ENCODE measurements at places on chromosomes 1 and 21.

DNA sequence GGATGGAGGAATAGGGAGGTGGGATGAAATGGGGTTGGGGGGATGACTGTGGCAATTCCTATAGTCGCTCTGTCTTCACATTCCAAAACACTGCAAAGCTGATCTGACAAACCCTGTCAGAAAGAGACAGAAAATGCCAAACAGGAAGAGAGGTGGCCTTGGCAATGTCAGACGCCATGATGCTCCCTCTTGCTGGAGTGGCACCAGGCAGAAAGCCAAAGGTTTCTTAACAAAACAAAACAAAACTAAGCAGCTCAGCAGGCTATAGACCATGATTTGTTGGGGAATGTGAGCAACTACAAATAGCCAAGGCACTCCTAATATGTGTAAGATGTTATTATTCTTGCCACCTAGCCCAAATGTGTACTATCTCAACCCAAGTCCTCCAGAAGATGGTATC is 42.9 kb upstream of the PLA2G2C start:
- DNase-seq: no peak

DNA sequence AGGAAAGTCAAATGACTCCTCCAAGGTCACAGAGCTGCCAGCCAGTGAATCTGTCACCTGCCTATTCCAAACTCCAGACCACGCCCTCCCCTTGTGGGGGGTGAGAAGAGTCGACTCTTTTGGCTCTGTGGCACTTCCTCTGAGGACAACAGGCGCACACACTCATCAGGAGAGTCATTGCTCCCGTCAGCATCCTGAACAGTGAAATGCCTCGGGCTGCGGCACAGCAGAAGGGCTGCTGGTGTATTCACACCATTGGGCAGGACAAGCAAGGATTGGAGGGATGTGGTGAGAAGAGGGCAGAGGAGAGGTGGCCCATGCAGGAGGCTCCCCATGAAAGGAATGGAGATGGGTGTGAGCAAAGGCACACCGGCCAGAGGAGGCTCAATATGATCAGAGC is 239.0 kb downstream of the TOMM20 start:
- no peak for DNase-seq

DNA sequence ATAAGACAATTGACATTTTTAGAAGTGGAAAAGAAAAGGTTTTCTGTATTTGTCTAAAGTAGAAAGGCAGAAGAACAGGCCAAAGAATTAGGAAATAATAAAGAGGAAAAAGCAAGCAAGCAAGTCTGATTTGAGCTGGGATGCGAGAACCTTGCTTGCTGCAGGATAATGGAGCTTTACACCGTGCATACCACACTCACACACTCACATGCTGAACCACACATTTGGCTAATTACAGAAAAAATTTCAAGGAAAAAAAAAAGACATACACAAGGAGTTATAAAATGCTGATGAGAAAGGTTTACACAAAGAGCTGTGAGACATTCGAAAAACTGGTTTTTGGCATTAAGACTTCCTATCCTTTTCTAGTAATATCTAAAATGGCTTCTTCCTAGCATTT is 593.9 kb downstream of the KIF26B start:
- no peak for DNase-seq

GRCh38 chr1:209150114-209150513 is 433.4 kb upstream of the CAMK1G start:
- peak; percentile 59 for DNase-seq

- no peak for DNase-seq
Measured at GRCh38 chr1:19064906-19065450, 108.5 kb upstream of the IFFO2 start.

DNA sequence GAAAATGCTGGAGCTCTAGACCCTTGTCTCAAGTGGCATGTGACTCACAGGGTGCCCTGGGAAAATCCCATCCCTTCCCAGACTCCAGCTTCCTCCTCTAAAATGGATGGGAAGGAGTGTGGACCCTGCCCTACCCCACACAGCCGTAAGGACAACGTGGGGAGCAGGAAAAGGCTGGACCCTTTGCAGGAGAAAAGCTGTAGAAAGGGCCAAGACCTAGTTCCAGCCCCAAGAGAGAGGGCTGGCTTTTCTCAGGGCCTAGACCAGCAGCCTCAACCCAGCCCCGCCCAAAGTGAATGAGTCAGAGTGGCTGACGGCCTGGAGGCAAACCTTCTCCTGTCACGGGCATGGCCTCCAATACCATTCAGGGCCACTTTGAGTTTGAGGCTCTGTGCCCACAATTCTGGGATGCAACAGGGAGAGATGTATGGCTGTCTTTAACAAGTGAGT is 1.1 kb downstream of the LAMB3 start:
- peak; percentile 80 for DNase-seq

GRCh38 chr21:44255511-44255981 is 6.2 kb downstream of the DNMT3L start:
- DNase-seq: peak; percentile 11

DNA sequence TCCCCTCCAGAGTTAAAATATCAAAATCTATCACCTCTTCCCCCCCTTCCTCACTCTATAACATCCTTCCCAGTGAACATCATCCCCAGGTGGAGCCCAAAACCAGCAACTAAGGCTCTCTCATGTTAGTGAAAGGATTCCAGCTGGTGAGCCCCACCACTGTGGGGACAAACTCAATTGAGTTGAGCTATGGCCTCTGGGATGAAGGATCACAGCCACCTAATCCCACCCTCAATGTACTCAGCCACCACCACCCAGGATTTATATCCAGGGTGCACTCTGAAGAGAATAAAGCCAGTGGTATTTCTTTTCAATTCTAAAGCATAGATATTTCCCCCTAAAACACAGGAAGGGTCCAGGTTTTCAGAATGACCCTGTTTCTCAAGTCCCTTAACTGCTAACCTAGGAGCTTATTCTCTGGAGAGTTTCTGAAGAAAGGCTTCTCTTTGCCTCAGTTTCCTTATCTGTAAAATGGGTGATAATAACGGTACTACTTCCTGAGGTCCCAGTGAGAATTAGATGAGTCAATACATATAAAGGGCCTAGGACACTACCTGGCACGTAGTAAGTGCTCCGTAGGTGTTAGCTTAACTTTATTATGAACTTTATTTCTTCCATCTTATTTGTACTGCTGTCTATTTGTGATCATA is 15.6 kb upstream of the BOLA1 start:
- no peak for DNase-seq

DNA sequence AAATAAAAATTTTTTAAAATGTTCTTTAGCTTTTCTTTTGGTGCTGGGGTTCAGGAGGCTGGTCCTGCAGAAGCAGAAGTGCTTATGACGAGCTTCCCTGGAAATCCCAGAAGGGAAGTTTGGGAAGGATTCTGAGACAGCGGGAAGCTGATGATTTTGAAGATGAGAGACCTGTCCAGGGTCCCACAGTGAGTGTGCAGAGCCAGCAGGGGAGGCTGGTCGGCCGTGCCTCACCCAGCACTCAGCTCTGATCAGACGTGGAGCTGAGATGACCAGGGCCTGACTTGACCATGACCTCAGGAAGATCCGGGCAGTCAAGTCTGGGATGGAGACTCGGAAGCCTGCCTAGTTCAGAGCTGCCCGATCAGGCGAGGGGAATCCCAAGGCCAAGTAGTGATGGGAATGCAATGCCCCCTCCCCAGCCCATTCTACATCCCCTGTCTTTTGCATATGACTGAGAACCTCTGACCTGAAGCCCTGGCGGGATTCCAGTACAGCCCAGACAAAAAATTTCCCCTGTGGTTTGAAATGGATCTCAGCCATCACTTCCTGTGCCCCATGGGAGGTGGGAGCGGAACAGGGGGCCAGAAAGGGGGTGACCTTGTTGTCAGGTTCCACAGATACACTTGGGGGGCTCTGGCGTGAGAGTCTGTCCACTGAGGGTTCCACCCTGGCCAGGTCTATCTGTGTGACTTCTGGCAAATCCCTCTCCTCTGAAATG is 96.8 kb upstream of the RUNX3 start:
- no peak for DNase-seq

- peak; percentile 84 for DNase-seq
Measured at GRCh38 chr1:240350910-240351331, 259.2 kb downstream of the FMN2 start.

- DNase-seq: peak; percentile 10
Measured at GRCh38 chr1:73839922-73840321, 358.1 kb downstream of the LRRIQ3 start.

- DNase-seq: no peak
Measured at GRCh38 chr1:6805004-6805416, 19.8 kb downstream of the CAMTA1 start.

DNA sequence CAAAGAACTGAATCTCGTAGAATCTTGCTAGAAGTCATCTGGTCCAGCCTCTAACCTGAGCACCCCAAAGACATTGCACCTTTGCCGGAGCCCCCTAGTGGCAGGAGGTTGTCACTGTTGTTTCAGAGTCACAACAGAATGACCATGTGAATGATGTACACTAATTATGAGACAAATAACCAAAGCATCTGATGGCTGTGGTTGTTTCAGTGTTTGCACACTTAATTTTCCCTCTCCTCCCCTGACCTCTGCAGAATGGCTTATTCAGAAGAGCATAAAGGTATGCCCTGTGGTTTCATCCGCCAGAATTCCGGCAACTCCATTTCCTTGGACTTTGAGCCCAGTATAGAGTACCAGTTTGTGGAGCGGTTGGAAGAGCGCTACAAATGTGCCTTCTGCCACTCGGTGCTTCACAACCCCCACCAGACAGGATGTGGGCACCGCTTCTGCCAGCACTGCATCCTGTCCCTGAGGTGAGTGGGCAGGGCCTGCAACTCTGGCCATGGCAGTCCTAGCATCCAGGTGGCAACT is 26.4 kb downstream of the TRAF5 start:
- no peak for DNase-seq

DNA sequence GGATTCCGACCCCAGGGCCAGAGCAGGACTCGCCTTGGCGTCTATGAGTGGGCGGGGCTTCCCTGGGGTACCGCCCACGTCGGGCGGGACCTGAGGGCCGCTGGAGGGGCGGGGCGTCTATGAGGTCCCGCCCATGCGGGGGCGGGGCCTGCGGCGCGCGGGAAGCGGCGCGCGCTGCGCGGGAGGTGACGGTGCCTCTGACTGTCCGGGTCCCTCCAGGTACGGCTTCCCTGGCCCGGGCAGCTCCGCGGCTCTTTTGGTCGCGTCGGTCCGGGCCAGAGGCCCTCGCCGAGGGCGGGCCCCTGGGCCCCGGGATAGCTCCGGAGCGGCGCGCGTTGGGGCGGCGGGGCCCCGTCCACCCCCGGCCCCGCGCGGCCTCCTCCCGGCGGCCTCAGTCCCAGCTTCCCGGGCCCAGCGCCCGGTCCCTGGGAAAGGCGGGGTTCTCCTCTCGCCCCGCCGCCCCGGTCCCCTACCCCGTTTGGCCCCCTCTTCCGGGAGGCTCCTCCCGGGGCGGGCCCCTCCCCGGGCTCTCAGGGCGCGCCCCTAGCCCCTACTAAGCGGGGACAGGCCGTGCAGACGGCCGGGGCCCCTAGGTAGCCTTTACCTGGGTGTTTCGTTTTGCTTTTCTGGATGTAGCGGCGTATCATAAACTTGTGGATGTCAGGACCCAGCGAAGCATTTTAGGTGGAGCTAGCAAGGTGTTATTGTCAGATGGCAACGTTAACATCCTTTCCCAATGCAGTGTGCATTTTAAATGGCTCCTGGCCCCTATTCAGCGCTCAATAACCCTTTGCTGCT is at the start of gene CHAF1B:
CHAF1B (plus strand) TSS at position 160 of the 798 bp plus-strand sequence. CDS start 745 bp downstream, outside the sequence.
- peak; percentile 61 for DNase-seq

- no peak for DNase-seq
Measured at GRCh38 chr1:98288494-98288893, 367.7 kb upstream of the DPYD start.

DNA sequence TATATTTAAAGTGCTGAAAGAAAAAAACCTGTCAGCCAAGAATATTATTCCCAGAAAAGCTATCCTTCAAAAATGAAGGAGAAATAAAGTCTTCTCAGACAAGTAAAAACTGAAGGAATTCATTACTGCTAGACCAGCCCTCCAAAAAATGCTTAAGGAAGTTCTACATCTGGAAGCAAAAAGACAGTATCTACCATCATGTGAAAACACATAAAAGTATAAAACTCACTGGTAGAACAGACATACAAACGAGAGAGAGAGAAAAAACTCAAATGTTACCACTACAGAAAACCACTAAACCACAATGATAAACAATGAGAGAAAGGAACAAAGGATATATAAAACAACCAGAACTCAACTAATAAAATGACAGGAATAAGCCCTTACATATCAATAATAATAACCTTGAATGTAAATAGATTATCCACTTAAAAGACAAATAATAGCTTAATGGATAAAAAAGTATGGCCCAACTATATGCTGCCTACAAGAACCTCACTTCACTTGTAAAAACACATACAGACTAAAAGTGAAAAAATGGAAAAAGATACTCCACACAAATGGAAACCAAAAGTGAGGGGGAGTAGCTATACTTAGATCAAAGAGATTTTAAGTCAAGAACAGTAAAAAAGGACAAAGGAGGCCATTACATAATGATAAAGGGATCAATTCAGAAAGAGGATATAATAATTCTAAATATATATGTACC is 22.0 kb downstream of the NSL1 start:
- DNase-seq: no peak

DNA sequence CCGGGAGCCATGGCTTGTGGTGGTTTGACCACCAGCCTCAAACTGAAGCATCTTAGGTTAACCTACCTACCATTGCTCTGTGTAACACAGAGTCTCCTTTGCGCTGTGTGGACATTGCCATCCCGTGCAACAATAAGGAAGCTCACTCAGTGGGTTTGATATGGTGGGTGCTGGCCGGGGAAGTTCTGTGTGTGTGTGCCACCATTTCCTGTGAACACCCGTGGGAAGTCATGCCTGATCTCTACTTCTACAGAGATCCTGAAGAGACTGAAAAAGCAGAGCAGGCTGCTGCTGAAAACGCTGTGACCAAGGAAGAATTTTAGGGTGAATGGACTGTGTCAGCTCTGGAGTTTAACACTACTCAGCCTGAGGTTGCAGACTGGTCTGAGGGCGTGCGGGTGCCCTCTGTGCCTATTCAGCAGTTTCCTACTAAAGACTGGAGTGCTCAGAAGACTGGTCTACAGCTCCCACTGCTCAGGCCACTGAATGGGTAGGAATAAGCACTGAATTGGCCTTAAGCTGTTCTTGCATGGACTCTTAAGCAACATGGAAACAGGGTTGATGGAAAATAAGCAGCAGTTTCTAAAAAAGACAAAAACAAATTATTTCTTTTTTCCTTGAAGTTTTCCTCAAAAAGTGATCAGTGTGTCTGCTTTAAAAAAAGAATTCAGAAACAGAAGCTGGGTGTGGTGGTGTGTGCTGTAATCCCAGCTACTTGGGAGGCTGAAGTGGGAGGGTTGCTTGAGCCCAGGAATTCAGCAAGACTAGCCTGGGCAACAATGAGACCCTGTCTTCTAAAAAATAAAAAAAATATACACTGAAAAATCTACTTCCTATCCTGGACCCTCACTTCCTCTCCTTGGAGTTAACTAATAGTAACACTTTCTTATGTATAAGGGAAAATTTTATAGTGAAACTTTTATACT is 14.6 kb downstream of the CEP350 start:
- DNase-seq: no peak

DNA sequence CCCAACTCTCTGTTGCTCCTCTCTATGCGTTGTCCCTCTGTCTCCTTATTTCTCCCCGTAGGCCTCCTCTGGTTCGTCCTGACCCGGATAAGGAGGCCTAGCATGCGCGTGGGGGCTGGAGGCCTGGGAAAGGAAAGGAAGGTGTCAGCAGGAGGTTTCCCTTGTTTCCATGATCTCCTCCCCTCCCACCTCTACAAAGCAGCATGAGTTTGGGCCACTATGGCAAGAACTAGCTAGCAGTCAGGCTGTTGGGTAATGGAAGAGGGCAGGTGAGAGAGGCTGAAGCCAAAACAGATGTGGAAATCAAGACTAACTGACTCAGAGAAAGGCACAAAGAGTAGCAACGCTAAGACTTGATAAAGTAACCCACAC is 687 bp upstream of the SEMA6C start:
- peak; percentile 28 for DNase-seq

- DNase-seq: no peak
Measured at GRCh38 chr1:169523904-169524303, 38.2 kb upstream of the SLC19A2 start.

Measured in fibroblast of the aortic adventitia (primary cell).